CD14-positive monocyte (primary cell): ENCODE measurements at places on chromosomes 4 and X. TPM values are rescaled to one million over a fixed set of nuclear protein-coding genes. Genes with fewer than 3 reads are reported as not detected.

The RPS6KA3 gene
- 14.6 TPM for polyA plus RNA-seq

The CLDN34 gene
- not detected for polyA plus RNA-seq

The ETDB gene
- polyA plus RNA-seq: not detected

The SSX3 gene
- not detected for polyA plus RNA-seq
